NCI-H146 (cell line): ENCODE measurements at places on chromosomes 12 and 14.
A peak's percentile ranks its signal among the peaks of the same experiment; 100 is the strongest.

DNA sequence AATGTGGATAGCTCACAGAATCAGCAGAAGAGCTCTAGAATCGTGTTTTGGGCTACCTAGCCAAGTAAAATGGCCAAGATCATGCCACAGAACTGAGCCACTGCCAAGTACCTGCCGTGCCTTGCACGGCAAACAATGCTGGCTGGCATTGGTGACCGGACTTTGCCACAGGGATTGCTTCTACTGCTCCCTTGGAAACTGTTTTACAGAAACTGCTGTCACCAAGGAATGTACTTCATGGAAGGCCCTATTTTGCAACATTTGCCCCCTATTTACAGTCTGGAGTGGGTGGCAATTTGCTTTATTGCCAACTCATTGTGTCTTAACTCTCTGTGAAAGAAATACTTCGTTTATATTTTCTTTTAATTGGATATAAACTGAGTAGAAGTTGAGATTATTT, 49.0 kb downstream of the BORCS5 start:
- no peak for DNase-seq

DNA sequence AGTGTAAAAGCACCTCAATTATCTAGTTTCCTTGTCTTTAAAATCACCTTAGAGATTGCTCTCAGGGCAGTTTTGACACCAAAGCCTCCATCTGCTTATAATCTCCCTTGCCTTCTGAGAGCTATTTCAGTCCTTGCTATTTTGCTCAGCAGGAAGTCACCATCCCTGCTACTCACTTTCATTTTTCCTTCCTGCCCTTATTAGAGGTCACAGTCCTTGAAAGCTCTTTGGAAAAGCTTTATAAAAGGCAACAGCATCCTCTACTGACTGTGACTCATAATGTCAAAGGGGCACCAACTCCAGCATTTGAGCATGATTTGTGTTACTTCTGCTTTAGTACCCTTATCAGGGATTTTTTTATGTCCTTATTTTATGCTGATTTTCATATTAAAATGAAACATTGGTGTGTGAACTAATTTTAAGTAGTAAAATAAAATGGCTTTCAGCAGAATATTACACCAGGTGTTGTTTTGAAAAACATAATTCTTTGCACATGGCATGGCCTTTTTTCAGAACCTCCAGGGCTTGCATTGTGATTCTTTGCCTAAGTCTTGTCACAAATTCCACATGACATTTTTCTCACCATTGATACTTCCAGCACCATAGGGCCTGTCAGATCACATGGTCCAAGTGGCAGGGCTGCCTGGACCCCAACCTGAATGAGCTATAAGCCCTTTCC, 213.0 kb downstream of the ADAMTS20 start:
- DNase-seq, result peak; percentile 57

DNA sequence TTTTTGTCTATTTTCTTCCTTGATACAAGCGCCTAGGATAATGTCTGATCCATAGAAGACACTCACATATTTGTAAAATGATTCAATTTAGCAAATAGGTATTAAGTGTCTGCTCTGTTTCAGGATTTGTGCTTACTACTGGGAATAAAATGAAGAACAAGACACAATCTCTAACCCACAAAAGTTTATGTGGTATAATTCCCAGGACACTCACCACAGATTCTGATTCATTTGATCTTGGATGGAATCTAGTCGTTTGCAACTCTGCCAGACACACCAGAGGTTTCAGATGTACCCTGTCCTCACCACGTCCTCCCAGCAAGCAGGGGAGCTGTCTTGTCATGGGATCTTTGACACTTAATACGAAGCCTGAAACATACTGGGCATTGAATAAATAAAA, 208.3 kb downstream of the LRIG3 start:
- DNase-seq, result no peak

DNA sequence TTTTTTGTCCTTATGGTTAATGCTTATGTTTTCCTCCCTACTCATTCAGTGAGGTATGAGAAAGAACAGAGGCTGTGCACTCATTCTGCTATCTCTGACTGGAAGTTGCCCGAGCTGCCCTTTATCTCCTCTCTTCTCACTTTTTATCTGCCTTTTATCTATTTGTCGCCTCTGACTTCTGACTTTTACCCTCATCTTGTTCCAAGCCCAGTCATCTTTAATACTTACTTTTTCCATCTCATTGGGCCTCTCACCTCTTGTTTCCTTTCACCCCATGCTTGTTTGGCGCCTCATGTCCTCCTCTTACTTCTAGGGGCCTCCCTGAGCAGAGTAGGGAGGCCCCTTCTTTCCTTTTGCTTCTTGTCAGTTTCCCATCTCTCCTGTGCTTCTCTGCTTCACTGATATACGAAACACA, 50.7 kb downstream of the DIP2B start:
- no peak for DNase-seq
